ENCODE measurements at places on chromosomes 1 and 21.

DNA sequence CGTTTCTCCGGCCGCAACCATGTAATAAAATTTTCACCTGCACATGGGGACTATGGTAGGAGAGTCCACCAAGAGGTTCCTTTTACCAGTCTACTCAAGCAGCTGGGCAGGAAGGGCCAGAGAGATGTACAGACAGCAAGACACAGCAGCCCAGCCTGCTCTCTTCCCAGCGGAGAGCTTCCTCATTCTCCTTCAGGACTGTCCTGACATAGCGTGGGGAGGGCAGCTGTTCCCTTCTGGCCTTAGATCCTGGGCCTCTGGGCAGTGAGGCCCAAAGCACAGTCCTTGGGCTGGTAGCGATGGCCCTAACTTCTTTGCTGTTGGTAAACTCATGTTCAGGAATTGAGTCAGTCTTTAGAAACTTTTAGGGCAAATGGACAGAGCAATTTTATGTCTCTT, 89.1 kb downstream of the BCAR3 start:
- H3K27me3 ChIP-seq: no peaks in the 10 kb centered on the region
- DNase-seq: no peak
- no peak overlapping the region for H3K27ac ChIP-seq
- no peak overlapping the region for H3K4me3 ChIP-seq
- H3K36me3 ChIP-seq: peaks cover 18% of the 10 kb centered on the region

DNA sequence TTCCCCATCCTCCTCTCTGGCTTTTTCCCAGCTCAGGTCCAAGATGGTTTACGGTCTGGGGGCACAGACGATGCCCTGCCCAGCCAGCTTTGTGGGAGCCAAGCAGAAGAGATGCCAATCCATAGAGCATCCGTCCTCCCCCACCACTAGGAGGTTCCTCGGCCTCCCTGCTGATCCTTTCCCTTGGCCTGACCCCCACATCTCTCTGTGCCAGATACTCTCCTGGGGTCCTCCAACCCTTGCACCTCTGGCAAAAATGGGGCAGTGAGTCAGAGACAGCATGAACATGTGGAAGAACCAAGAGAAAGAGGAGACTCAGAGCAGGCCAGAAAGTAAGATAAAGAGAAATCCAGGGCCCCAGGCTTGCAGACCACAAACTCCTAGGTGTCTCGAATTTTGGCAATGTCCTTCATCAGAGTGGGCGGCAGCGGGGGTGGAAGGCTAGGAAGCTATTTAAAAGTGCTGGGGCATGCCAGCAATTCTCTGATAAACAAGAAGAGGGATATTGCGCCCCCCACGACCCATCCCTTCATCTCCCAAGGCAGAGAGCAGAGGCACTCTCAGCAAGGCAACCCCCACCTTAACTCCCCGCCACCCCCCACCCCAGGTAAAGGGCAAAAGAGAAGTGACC, 11.4 kb downstream of the BLACAT1 start:
- peak overlapping the region; percentile 41 for H3K4me3 ChIP-seq
- no peaks in the 10 kb centered on the region for H3K36me3 ChIP-seq
- H3K27ac ChIP-seq: peak overlapping the region; percentile 42
- H3K27me3 ChIP-seq: no peaks in the 10 kb centered on the region

DNA sequence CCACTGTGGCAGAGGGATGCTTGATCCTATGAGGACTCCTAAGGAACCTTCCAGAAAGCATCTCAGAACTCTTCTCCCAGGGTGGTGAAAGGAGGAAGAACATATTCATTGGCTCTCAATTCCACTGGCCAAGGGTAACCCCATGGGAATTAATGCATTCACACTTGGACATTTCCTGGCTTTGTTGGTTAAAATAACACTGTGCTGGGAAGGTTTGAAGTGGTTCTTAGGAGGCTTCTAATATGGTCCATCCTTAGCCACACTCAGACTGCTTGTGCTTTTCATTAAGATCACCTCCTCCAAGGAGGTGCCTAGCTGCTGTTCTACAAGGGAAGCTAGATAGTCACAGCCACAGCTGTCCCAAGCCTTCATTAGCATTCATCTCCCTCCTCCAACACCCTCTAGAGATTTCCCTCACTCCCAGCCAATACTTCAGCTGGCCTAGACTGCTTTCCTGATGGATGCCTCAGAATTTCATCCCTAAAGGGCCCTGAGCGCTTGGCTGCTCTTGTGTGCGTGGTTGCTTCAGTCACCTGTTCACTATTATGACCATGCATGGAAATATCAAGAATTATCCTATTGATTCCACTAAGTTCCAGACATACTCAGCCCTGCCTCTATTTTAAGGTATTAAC, 544.4 kb downstream of the PLPP3 start:
- no peak for DNase-seq
- H3K4me1 ChIP-seq: peaks cover 20% of the 10 kb centered on the region
- no peaks in the 10 kb centered on the region for H3K27me3 ChIP-seq
- no peak overlapping the region for H3K27ac ChIP-seq

GRCh38 chr1:18711536-18712251, 81.0 kb downstream of the PAX7 start:
- peaks cover 4% of the 10 kb centered on the region for H3K4me1 ChIP-seq
- DNase-seq: no peak
- H3K27ac ChIP-seq: no peak overlapping the region
- no peak overlapping the region for H3K4me3 ChIP-seq
- H3K27me3 ChIP-seq: no peaks in the 10 kb centered on the region

GRCh38 chr1:12585951-12586942, 31.8 kb downstream of the DHRS3 start:
- H3K4me1 ChIP-seq: no peaks in the 10 kb centered on the region
- no peaks in the 10 kb centered on the region for H3K36me3 ChIP-seq
- no peak overlapping the region for H3K4me3 ChIP-seq

Data from right atrium auricular region (tissue), 2 donors.